ENCODE measurements at places on chromosomes 1 and 21. TPM values are rescaled to one million over a fixed set of nuclear protein-coding genes. Genes with fewer than 3 reads are reported as not detected.

The AADACL4 gene
- 0.66 TPM for polyA plus RNA-seq

- no peak for DNase-seq
Measured at GRCh38 chr21:35748678-35749314, 311.5 kb downstream of the SETD4 start.

- no peak for DNase-seq
Measured at GRCh38 chr1:183125279-183125999, 60.6 kb upstream of the LAMC2 start.

The OR2T33 gene
- not detected for polyA plus RNA-seq

DNA sequence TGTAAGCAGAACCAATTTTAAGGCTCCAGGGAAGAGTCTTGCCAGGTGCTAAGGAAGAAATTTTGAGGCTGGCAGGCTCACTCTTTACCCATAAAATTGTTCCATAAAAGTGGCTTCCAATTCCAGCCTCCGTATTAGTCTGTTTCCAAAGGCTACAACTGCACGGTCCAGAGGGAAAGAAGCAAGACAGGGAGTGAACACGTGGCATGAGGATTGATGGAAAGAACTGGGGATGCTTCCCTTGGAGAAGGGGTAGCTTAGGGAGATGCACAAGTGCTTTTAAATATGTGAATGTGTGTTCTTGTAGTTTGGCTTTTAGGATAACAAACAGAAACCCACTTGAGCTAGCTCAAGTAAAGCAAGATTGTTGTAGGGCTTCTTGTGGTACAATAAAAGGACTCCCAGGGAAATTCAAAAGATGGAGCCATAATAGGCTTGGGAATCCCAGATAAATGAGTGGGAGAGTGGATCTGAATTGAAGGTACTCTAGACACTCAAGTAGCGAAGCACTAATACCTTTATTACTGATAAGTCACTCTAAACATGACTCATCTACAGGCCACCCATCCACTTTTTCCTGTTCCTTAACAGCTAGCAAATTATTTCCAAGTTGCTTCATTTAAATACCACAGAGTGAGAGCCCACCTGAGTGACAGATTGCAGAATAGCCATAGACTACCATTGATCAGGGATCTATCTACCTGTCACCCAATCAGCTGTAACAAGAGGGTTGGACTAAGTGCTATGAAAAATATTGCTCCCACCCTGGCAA lies 34.8 kb upstream of the NPL start:
- DNase-seq, result no peak

GRCh38 chr1:34167389-34167788 lies 2.4 kb upstream of the CSMD2 start:
- no peak for DNase-seq

Data from testis (tissue), 5 donors.